ENCODE measurements at places on chromosomes 12 and 14.

DNA sequence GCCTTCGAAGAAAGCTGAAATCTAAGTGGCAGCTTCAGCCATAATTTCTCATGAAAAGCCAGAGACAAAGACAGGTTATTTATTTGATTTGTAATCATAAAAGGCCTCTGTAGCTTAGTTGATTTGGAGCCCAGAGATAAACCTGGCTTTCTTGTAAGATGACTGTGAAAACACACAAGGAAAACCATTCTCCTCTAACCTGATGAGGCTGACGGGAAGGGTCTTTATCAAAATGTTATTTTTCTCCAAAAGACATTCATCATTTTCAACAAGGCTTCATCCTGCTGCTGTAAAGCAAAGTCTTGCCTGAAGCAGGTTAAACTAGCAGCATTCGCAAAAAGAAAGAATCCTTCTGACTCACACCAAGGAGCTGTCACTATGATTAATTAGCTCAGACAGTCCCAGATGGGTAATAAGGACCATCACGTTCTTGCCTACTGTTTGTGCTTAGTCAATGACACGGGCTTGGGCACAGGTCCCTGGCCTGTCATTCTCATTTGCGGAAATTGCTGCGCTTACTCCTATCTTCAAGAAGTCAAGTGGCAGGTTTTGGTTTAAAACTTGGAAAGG is 286.6 kb downstream of the C12orf75 start:
- DNase-seq: peak; percentile 30

DNA sequence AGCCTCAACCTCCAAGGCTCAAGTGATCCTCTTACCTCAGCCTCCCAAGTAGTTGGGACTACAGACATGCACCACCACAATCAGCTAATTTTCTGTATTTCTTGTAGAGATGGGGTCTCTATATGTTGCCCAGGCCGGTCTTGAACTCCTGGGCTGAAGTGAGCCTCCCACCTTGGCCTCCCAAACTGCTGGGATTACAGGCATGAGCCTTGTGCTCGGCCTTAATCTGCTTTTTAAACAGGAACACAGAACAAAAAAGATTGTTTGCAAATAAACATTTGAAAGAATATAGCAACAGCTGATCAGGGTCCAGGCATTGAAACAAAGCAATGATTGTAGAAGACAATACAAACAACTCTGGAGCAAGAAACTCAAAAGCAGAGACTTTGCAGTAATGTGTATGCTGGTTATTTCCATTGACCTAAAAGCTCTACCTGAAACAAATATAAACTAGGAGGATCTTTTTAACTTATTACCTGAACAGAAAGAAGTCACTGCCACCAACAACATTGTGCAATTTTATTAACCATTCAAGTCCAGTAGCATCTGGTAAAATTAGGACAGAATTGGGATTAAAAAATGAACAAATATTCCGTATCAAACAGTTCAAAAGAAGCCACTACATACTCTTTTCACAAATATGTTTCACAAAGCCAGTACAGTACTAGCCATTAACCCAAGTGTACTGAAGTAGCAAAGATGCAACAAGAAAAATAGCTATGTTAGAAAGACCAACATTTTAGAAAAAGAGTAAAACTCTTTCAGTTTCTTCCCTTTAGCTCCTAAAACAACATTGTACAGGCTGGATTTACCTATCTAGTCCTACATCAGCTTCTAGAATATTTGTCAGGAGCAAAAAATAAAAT is 14.2 kb downstream of the AMN1 start:
- DNase-seq: no peak

DNA sequence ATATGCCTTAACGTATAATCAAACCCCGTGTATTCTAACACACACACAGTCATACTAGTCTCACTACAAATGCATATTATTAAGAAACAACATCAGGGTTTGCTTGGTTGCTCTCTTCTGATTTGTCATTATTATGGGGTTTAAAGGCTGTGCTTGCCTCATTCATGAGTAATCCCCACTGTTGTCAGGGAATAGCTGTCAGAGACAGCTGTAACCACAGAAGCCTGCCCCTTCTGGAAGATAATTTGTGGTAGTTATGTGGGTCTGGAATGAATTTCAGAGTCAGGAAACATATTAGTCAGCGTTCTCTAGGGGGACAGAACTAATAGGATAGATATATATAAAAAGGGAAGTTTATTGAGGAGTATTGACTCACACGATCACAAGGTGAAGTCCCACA is 456.9 kb upstream of the TMEM132C start:
- peak; percentile 99 for DNase-seq

DNA sequence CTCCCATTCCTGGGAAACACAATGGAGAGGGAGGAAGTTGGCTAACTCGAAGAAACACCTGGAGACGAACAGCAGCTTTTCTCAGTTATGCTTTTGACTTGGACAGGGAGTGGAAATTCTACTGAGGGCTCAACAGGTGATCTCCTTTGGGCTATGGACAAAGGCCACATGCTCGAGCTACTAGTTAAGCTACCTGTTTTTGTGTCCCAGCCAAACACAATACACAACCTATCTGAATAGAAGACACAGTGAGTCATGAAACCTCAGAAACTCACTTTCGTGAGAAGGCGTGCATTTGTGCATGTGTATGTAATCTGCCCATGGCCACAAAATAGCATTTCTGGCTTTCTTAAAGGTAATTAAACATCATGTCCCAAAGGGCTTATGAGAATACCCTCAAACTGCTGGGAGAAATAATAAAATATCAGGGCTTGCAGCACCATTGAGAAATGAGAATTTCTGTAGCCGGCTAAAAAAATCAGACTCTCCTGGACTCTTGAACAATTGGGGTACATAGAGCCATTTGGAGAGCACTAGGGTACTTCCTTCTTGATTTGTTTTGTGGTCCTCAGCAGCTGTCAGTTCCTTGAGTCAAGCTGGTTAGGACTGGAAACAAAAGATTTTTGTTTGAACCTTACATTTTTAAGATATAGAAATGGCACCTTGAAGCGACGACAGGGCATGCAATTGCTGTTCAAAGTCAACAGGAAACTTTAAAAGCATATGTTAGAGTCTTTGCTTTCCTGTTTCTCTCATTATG is 85.5 kb upstream of the PTHLH start:
- no peak for DNase-seq

DNA sequence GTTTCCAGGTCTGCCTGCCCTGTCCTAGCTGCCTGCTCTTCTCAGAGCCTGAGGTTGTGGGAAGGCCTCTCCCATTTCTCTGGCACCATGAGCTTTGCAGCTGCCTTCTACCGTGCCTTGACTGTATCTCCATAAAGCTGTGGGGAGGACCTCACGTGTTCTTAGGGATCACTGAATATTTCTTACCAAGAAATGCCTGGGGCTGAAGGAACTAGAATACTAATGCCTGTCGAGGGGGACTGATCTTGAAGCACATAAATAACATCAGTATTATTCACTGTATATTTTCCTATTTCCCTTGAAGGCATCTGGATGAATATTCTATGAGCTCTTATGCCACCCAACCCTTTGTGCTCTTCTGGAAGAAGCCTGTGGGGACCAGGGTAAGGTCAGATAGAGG is 103.4 kb downstream of the APAF1 start:
- no peak for DNase-seq

- DNase-seq: no peak
These were observed 28.6 kb downstream of the FGFR1OP2 start for GRCh38 chr12:26966842-26967241.

DNA sequence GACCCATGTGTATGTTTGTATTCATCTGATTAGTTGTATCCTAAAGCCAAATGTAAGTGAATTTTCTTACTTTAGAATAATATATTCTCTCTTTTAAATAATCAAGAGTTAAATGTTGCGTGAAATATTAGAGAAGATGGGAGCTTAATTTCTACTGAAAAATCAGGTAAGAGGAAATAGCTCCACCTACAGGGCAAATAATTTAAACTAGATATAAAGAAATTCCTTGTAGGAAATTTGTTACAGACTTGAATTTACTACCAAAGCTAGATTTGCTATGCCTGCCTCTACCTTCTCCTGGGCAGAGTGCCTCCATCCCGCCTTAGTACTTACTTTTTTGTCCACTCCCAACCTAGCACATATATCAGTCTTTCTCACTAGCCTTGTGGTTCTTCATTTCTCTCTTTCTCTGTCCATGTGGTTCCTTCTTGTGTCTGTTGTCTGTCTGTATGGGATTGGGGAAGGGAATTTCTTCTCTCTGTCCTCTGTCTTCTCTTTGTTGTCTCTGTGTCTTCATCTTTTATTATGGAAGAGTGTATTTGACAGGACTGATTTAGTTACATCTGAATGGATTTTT is 44.7 kb downstream of the PALS1 start:
- DNase-seq: peak; percentile 34

GRCh38 chr12:71410844-71411243 is 28.8 kb upstream of the LGR5 start:
- DNase-seq: no peak

GRCh38 chr14:51201890-51202289 is 38.2 kb upstream of the TMX1 start:
- DNase-seq: no peak

GRCh38 chr12:50057000-50057841 is at the start of gene ASIC1:
TSS of gene ASIC1 (plus strand) at chr12:50057596. CDS start at chr12:50058767, 1,171 bp downstream.
- peak; percentile 66 for DNase-seq

DNA sequence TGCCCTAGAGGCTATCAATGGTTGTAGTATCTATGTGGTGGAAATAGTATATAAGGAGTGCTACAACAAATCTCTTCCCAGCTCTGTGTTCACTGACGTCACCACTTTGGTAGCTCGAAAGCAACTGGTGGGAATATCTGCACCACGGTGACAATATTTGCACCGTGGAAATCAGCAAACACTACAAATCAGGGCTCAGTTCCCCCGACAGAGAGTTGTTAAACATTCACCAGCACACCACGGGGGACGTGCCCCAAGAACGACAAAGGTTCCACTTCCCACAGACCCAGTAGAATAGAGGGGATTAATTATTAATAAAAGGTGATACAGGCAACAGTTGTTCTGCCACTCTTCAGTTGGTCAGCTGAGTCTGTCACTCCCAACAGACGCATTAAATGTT is 98.4 kb downstream of the CCDC60 start:
- DNase-seq: no peak

DNA sequence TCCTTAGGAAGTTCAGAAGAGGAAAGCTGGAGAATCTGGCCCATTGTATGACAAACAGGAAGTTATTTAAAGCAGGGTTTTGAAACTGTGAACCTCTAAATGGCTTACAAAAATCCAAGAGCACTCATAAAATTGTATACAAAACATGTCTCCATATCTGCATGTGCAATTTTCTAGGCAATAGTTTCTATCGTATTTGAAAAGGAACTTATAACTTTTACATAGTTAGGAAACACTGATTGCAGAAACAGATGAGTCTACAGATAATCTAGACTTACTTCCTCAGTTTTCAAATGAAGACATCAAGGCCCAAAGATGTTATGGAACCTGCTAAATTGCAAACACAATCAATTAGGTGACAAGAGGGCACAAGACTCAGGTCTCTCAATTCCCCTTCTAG is 53.3 kb upstream of the ETV6 start:
- no peak for DNase-seq

DNA sequence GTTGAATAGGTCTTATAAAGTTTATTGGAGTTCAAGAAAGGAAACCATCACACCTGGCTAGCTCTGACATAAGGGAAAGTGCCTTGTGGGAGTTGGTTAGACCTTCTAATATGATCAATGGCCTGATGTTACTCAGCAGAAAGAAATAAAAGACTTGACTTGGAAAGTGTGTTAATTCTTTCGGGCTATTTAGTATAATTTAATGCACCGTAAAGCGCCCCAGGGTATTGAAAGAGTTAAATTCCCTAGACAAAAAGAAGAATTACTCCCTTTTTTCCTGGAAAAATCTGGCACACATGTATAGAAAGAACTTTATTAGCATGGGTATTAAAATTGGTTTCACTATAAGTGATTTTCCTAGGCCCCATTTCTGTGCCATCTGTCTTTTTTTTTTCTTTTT is 1125.7 kb upstream of the FLRT2 start:
- no peak for DNase-seq

GRCh38 chr12:110281549-110282299 is 677 bp downstream of the ATP2A2 start:
- DNase-seq: peak; percentile 68

- DNase-seq: no peak
These were observed 16.2 kb upstream of the CRADD start for GRCh38 chr12:93661021-93661420.

DNA sequence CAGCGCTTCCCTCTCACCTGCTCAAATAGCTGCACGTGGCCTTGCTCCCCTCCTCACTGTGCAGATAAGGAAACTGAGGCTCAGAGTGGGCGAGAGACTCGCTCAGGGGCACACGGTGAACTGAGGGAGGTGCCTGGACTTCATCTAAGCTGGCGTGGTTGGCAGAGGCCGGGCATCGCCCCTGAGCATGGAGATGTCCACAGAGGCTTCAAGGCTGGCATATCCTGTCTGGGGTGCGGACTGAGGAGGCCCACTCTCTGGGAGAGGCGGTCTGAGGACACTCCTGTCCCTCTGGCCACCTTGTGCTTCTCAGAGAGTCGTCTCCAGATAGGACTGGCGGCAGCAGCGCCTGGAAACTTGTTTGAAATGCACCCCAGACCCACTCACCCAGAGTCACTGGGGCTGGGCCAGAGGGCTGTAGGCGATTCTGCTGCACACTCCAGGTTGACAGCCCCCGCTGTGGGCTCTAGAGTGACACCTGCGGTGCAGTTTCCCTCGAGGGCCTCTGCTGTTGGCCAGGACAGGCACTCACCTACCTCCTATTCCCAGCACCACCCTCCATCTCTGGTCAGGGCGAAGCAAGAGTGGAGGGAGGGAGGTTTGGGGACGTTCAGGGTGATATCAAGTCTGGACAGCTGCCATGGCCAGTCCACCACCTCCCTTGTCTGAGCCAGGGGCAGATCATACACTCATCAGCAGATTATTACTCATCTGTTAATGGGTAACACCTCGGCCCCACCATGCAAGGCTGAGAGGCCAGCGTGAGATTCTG is 11.2 kb upstream of the LBHD2 start:
- DNase-seq: no peak

DNA sequence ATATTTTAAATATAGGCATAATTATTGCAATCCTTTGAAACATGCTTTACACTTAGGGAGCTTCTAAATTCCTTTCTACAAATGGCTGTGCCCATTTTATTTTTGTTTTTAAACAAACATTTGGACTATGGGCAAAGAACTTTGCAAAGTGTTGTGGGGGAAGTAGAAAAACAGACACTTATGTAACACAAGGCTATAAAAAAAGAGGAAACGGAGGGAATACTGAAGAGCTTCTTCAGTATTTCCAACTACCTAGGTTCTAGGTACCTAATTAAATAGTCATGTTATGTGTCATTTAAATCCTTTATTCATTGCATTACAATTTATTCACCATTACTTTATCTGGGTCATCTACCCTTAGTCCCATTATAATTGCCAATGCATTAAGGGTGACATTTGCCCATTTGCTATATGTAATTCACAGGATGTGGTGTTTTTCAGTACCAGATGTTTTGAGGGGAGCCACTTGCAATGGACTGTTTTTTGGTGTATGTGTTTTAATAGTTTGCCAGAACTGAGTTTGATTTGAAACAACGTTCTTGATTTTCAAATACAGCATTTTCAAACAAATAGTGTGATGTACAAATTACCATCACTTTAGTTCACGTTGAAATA is 1.5 kb upstream of the MSRB3 start:
- DNase-seq: no peak

GRCh38 chr14:45678163-45678562 is 425.2 kb upstream of the MIS18BP1 start:
- no peak for DNase-seq

- no peak for DNase-seq
These were observed 246.6 kb downstream of the CHST11 start for GRCh38 chr12:104703372-104703771.

- DNase-seq: peak; percentile 31
These were observed 216.3 kb downstream of the SLC6A15 start for GRCh38 chr12:84696281-84696680.

- peak; percentile 96 for DNase-seq
These were observed 34.5 kb downstream of the SCARB1 start for GRCh38 chr12:124829008-124829707.
